ENCODE measurements at places on chromosomes 6 and 20.

- peak; percentile 82 for DNase-seq
Measured at GRCh38 chr20:53839423-53840176, 230.8 kb downstream of the BCAS1 start.

GRCh38 chr6:154167126-154167525 lies 128.1 kb downstream of the OPRM1 start:
- DNase-seq, result peak; percentile 37

DNA sequence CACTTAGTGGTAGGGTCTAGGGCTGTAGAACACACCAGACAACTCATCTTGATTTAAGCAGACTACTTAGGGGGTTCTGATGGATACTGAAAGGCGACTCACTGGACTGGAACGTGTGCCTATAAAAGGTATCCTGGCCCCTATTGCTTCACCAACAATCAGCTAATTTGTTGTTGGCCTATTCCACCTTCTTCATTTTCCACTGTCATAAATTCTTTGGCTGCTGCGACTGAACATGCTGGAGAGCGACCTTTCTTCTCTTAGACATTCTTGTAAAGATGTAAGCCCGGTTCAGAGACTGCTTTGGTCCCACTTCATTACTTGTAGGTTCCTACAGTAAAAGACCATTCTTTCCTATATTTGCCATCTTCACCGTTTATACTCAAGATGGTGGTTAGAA lies 609.9 kb upstream of the CITED2 start:
- DNase-seq, result no peak

- no peak for DNase-seq
Measured at GRCh38 chr20:36260316-36260715, 24.0 kb downstream of the AAR2 start.
